ENCODE measurements at places on chromosomes 7 and 10.

DNA sequence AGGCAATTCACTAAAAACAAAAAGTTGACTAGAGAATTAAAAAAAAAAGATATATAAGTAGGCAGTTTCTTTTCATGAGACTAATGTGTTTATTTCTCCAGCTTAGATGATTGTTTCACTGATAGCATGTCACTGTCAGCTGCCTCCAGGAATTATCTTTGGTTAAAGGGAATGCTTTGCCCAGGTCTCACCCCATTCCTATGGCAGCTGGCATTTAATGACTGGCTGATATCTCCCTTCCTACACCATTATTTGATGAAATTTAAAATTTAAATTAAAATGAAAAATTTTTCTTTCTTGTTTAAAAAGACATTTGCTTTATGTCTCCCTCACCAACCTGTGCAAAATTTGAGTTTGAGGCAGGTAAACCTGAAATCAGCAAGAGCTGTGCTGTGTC lies 214.5 kb upstream of the PRSS1 start:
- DNase-seq, result no peak

- DNase-seq, result no peak
Measured at GRCh38 chr10:17504547-17505245, 50.3 kb upstream of the ST8SIA6 start.

- DNase-seq, result no peak
Measured at GRCh38 chr10:15898046-15898445, 37.7 kb upstream of the MINDY3 start.

GRCh38 chr10:75074711-75075445 lies 36.6 kb upstream of the SAMD8 start:
- no peak for DNase-seq

- DNase-seq, result no peak
Measured at GRCh38 chr10:73850863-73851461, 23.4 kb downstream of the CAMK2G start.
